ENCODE measurements at places on chromosomes 13 and 19. TPM values are rescaled to one million over a fixed set of nuclear protein-coding genes. Genes with fewer than 3 reads are reported as not detected.
A peak's percentile ranks its signal among the peaks of the same experiment; 100 is the strongest.

The SPIB gene
- 0.60 TPM for polyA plus RNA-seq

The AMER2 gene
- 0.04 TPM for polyA plus RNA-seq

The SRRM5 gene
- polyA plus RNA-seq = 2.5 TPM

The STOML3 gene
- 0.35 TPM for polyA plus RNA-seq

The THSD1 gene
- 38.6 TPM for polyA plus RNA-seq

The TTYH1 gene
- 4.1 TPM for polyA plus RNA-seq

The ZNF829 gene
- 6.8 TPM for polyA plus RNA-seq

The PCDH17 gene
- 21.4 TPM for polyA plus RNA-seq

The C1QTNF9 gene
- polyA plus RNA-seq = 0.46 TPM

The PCDH9 gene
- polyA plus RNA-seq = 4.2 TPM

The BCAM gene
- polyA plus RNA-seq = 150 TPM

The URAD gene
- polyA plus RNA-seq = not detected

- peak; percentile 41 for DNase-seq
Measured at GRCh38 chr19:55633861-55634260, 6.9 kb upstream of the ZNF580 start.

- DNase-seq = no peak
Measured at GRCh38 chr13:61994174-61994573, 578.5 kb upstream of the PCDH20 start.

GRCh38 chr19:49712397-49712859, 21.5 kb downstream of the CPT1C start:
- no peak for DNase-seq

DNA sequence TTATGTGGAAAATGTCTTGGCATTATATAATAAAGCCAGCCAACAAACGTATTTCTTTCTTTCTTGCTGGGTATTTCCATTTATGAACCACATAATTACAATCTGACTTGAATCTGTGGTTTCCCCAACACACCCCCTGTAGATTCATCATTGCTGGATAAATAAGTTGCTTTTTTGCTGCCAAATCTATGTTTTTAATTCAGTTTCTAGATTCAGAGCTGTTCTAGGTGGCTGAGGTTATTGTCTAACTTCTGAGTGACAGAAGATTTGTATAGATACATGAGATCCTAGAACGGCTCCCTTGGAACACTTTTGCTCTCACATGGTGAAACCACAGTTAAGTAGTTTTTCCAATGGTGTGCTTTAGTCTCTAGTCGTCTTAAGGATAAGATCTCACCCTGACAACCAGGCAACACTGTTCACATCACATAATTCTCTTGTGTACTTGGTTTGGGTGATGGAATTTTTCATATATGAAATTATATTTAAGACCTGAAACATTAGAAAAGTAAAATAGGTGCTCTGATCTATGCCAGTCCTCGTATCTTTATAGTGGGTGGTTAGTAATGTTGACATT, 239.1 kb downstream of the KLF12 start:
- DNase-seq = no peak

GRCh38 chr13:110348309-110349105, 41.4 kb downstream of the COL4A2 start:
- no peak for DNase-seq

DNA sequence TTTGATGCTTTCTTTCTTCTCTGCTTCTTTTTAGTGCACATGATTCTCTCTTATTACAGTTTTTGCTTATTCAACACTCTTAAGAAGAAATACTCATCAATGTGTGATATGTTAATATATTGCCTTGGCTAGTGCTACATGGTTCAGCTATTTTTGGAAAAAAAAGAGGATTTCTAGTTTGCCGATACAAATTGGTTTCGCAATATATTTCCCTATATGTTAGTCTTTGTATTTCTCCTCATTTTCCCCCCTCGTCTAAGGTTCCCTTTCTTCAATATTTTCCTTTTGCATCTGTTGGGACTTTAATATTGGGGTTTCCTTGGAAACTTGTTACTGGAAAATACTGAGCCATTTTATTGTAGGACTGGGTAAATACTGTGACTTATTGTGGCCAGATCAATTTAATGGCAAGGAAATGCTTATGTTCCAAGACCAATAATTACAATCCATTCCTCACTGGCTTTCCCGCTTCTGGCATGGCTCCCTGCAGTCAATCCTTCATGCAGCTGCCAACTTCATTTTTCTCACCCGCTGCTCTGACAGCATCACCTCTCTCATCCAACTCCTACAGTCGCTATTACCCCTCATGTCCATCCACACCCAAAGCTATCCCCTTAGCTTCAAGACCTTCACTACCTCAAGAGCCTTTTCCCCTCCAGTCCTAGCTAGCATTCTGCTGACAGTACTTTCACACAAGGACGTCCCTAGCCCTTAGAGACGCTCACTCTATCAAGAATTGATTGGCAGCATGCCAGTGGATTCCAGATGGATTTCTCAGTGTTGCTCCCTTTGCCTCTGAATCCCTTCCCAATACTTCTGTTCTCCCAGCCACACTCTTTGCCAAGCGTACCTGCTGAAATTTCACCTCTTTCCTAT, 280.1 kb upstream of the TMTC4 start:
- DNase-seq = no peak

DNA sequence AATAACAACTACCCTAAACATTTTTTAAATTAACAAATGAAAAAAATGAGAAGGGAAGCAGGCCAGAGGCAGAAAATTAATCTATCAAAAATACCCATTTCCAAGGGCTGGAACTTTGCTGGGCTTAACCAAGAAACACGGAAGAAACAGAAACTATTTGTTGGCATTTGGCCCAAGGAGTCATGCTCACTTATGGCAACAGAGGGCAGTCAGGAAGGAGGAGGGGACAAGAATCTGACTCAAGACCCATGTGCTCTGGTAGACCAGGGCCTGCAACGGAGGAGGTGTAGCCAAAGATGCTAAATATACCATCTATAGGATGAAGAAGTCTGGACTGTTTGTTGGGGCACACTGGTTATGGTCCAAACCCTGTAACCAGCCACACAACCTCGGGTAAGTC, 496.7 kb downstream of the COG6 start:
- DNase-seq = no peak

DNA sequence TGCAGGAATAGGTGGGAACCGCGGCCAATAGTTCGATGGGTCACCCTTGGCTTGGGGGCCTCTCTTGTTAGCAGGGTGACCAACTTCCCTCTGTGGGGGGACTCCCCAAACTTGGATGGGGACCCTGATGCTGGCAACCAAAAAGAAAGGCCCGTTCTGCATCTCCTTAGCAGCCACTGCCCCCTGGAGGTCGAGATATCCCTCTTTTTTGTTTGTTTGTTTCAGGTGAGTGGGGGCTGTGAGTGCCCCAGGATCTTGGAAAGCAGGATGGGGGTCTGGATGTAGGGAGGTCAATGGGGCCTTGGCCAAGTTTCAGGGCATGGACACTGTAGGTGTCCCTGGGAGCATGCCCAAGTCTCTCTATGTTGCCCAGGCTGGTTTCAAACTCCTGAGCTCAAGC, 7.7 kb upstream of the CRTC1 start:
- no peak for DNase-seq

DNA sequence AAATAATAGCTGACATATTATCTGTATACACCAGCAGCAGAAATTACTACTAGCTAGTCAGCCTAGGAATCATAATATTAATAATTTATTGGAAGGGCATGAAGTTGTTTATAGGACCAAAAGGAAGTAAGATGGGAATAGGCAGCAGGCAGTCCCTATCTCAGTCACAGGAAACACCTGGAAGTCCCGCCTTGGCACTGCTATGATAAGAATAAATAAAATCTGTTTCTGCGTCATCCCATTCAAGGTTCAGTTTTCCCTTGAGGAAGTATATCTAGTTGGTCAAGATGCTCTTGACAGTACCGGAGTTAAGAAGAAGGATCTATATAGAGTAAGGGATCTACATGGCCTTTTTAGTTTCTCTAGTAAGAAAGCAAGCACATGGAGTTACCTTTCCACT, 830.8 kb downstream of the DIAPH3 start:
- no peak for DNase-seq

DNA sequence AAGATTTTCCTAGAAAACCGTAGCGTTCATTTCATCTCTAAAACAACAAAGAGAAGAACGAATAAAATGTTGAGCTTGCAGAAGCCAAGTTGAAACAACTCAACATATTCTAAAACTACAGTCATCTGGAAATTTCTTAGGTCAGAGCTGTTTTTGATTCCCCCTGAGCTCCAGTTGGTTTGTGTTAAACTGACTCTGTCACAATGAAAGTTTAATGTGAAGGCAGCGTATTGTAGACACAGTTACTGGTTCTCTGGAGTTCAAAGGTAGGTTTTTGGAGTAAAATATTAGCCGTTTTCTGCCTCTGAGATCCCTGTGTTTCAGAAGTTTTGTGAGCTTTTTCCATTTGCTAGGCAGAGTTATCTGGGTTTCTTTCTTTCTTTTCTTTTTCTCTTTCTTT, 2.2 kb downstream of the ARHGEF7 start:
- no peak for DNase-seq

- DNase-seq = no peak
Measured at GRCh38 chr19:5099701-5100221, 130.8 kb downstream of the KDM4B start.

DNA sequence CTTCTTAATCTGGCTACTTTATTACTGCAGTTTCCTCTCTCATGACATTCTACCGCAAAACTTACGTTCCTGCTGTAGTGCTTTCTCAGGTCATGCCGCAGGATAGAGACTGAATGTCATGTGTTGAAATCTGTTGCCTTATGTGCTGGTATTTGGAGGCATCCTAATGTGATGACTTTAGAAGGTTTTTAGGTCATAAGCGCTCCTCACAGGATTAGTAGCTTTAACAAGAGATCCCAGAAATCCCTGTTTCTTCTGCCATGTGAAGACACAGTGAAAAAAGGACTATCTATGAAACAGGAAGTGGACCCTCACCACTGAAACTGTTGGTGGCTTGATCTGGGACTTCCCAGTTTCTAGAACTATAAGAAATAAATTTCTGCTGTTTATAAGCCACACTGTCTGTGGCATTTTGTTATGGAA, 209.3 kb downstream of the LACC1 start:
- DNase-seq = no peak

DNA sequence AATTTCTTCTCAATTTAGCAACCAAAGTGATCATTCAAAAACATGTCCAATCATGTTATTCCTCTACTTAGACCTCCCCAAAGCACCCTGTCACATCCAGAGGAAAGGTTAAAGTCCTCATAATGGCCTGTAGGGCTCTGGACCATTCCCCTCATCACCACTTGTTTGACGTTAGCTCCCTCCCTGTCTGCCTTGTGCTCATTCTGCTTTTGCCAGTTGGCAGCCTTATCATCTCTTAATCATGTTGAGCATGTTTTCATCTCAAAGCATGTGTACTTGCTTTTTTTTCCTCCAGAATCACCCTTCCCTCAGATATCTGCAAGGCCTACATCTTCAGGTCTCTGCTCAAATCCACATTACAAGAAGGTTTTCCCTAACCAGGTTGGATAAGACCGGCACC, 25.9 kb downstream of the UBAC2 start:
- no peak for DNase-seq

DNA sequence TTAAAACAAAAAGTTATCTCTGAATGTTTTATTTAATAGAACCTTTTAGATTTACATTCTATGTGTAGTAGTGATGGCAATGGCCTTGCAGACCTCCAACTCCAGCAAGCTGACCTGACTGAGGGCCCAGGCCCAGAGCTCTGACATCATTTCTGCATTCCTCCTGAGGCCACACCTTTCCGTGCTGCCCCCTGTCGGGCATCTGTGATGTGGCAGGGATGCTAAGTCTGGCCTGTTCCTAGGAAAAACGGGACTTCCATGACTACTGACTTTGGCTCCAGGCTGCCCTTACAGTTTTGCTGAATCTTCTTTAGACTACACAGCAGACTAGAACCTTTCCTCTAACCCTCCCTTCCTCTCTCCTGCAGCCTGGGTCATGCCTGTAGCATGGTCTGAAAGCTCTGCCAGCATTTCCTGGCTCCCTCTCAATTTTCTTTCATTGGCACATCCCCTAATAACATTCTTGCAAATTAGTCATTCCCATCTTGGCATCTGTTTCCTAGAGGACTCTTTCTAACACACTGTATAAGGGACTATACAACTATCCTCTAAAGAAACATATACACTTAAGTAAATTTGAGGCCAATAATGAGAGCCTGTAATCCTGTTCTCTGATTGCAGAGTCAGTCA, 249.1 kb downstream of the GPC5 start:
- DNase-seq = no peak

DNA sequence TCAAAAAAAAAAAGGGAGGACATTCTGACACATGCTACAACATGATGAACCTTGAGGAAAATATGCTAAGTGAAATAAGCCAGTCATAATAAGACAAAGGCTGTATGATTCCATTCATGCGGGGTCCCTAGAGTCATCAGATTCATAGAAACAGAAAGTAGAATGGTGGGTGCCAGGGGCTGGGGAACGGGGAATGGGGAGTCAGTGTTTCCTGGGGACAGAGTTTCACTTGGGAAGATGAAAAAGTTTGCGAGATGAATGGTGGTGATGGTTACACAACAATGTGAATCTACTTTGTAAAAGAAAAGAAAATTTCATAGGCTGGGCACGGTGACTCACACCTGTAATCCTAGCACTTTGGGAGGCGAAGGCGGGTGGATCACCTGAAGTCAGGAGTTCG, 6.1 kb upstream of the CLEC4G start:
- DNase-seq = no peak

DNA sequence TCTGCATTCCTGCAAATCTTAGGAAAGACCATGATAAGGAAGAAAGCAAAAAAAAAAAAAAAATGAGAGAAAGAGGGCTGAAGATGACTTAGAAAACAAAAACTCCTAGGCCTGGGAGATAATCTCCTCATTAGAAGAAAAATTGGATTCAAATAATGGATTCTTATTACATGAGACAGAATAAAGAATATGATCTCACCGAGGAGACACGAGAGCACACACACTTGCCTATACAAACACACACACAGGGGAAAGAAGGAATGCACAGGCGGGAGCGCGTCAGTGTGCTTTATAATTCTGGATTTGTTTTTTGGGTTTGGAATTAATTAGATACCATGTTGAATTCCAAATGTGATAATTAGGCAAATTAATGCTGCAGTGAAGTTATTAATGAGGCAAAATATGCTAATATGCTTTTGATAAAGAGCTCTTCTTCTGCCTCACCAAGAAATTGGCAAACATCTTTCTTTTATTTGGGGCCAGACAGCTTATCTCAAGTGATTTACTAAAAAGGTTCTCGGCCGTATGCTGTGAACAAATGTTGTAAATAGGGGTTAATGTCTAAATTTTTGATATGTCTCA, 36.1 kb upstream of the PCDH8 start:
- DNase-seq = no peak

- DNase-seq = no peak
Measured at GRCh38 chr13:42766016-42766415, 15.4 kb upstream of the FAM216B start.

- no peak for DNase-seq
Measured at GRCh38 chr19:30416375-30416774, 44.2 kb downstream of the ZNF536 start.

DNA sequence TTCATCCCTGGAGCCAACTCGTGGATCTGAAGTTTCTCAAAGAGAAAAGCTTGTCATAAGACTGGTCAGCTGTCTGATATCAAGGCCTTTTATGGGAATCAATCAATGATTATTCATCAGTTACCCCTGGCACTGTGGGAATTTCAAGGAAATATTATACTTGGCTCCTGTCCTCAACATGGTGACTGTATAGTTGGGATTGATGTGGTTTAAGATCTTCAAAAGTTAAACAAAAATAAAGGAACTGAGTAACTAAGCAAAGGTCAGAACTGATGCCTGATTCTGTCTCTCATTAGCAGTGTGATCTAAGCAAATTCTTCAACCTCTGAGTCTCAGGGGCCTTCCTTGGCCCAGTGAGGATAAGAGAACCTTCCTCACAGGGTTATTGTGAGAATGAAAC, 22.2 kb upstream of the SERPINE3 start:
- no peak for DNase-seq
